ENCODE measurements at places on chromosomes 16 and 17.

GRCh38 chr16:4517812-4518680, 20.5 kb downstream of the CDIP1 start:
- DNase-seq: no peak

GRCh38 chr17:45700171-45701090, 83.7 kb upstream of the CRHR1 start:
- DNase-seq: no peak

GRCh38 chr17:8047769-8048110, 8.9 kb downstream of the ALOX15B start:
- DNase-seq: no peak

DNA sequence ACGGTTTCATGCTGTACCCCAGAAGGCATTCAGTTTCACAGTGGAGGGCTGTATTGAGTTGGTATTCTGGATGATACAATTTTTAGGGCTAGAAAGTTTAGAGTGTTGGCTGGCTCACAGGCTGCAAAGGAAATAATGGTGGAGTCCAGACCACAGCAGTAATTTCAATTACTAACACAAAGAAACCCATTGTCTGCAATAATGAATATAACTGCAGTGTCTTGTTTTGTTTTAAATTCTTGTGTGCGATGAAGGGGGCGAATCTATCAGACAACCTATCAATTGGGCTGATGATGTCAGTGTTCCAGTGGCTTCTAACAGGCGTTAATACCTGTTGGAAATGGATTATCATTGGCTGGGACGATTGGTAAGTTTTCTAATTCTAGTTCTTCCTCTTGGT, 1.5 kb downstream of the SP2 start:
- no peak for DNase-seq

- DNase-seq: no peak
These were observed 1.2 kb downstream of the RTN4RL1 start for GRCh38 chr17:2023692-2024571.

DNA sequence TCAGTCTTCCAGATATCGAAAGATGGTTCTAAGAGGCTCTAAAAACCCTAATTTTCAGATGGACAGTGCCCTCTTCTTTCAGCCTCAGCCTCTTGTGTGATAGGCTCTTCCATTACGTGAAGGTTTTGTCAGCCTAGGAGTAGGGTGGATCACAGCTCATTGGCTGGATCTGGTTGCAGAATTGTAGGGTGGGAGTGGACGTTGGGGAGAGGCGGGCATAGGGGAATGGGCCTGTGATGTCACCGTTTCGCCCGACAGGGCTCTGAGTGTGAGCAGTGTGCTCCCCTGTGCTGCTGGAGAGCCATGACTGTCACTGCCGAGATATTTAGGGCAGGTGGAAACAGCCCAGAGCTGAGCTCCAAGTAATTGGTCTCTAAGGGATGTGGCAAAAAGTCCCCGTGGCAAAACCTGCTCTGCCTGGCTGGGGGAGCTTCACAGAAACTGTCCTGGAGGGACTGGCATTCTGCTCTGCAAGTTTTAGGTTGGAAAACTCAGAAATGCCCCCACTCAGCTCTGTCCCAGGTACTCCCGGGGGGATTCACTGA, 6.2 kb upstream of the WFIKKN1 start:
- no peak for DNase-seq

DNA sequence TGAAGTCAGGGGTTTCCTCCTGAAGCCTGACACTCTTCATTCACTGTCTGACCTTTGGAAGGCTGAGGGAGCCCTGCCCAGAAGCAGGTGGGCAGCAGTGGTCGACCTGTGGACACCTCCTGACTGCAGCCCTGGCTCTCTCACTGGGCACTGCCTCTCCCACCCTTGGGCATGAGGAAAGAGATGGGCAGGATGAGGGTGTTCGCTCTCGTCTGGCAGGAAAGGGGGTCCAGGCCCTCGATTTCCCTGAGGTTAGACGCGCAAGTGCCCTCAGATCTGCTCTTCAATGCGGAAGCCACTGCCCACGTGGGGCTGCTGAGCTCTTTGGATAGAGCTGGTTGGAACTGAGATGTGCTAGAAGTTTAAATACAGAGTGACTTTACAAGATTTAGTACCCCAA, 171.9 kb downstream of the AHSP start:
- no peak for DNase-seq

- peak; percentile 86 for DNase-seq
These were observed 10.9 kb downstream of the COPZ2 start for GRCh38 chr17:48026502-48027321.

GRCh38 chr16:81798311-81799137, 19.4 kb downstream of the PLCG2 start:
- peak; percentile 61 for DNase-seq

DNA sequence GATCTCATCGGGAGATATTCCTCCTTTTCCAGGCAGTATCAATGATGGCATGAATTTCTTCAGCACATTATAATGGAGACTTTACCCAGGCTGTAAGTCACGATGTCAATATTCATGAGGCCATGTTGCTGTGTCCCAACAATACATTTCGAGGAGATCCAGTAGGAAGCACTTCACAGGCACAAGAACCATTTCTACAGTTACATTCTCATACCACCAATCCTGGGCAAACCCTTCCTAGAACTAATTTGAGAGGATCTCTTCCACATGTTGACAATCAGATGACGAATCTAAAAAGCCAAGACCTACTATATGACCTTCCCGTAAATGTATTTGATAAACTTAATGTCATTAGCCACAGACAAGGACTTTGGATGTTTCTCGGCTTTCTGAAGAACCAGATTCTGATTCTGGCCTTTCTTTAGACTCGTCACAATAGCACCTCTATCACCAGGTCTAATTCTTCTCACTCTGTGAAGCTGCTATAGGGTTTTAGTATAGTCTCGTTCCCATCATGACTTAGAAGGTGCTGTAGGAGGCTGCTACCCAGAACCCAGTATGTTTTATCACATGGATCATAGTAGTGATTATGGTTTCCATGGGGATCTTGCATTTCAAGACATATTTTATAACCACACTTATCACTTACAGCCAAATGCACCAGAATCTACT, 40.2 kb downstream of the C16orf87 start:
- no peak for DNase-seq

DNA sequence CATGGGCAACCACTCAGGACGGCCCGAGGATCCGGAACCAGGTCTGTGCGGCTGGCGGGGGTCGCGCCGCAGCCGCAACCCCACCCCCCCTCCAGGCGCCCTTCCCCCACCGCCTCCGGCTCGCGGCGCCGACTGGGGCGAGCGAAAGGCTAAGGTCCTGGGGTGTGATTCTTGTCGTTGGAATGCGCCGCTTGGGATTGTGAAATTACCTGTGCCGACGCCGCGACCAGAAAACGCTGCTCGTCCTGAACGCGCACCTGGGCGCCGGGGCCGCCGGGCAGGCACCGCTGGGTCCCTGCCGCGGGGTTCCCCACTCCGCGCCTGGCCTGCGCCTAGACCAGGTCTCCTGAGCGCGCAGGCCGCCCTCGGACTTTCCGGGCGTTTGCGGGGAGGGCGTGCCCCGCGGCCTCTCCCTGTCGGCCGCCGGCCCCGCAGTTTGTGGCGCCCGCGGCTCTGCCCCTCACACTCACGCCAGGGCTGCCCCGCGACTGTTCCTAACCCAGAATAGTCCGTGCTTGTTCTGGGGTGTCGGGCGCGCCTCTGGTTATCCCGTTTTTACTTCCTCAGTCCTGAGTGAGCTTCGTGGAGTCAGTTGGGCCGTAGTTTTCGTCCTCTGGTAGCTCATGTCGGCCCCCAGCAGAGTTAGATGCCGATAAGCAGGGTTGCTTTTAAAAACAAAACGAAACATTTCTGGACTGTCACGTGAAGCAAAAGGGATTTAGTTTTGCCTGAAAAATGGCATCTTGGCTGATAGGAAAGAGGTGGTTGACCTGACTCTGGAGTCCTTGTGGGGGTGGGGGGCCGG, 147.2 kb downstream of the SPECC1 start:
- DNase-seq: peak; percentile 66

- DNase-seq: peak; percentile 93
These were observed 647 bp downstream of the UNK start for GRCh38 chr17:75785016-75785890.

DNA sequence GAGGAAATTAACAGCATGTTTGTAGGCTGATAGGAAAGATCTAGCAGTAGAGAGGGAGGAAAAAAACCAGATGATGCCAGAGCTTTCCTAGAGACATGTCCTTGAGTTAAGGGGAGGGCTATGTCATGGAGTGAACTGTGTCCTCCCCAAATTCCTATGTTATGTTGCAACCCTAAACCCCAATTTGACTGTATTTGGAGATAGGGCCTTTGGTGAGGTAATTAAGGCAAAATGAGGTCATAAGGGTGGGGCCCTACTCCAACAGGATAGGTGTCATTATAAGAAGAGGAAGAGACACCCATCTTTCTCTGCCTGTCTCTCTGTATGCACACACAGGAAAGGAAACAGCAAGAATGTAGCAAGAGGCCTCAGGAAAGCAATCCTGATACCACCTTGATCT, 195.3 kb upstream of the AXIN2 start:
- no peak for DNase-seq

- DNase-seq: no peak
These were observed 1.4 kb upstream of the PIK3R5 start for GRCh38 chr17:8966926-8967325.

DNA sequence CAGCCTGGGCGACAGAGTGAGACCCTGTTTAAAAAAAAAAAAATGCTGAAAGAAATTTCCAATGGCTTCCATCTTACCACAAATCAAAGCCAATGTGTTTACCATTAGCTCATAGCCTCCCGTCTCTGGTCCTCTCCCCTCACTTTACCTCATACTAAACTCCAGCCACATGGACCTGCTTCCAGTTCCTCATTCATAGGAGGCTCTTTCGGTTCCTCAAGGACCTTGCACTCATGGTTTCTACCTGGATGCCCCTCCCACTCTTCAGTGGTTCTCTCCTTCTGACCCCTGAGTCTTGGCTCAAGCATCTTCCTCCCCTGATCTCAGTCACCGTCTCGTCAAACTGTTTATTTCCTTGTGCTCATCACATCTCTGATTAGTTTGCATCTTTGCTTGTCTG, 3.8 kb upstream of the DEF8 start:
- DNase-seq: no peak

- DNase-seq: no peak
These were observed 114.5 kb upstream of the GSE1 start for GRCh38 chr16:85498607-85499006.

DNA sequence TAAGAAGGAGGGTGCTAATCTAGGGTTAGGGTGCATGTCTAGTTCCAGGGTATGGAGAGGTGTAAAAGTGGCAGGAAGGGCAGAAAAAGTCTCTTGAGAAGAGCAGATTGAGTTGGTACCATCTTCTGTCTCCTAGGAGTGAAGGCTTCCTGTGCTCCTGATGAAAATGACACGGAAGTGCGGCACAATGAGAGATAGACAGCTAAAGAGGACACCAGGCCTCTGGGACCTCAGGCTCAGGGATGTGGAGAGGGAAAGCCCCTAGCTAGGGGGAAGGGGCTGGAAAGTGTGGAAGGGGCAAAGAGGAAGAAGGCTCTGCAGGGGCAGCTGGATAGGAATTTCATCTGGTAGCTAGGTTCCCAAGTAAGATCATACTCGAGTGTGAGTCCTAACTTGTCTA, 498.3 kb upstream of the EEF2KMT start:
- no peak for DNase-seq

GRCh38 chr17:76543482-76543825, 3.6 kb downstream of the PRCD start:
- DNase-seq: no peak

DNA sequence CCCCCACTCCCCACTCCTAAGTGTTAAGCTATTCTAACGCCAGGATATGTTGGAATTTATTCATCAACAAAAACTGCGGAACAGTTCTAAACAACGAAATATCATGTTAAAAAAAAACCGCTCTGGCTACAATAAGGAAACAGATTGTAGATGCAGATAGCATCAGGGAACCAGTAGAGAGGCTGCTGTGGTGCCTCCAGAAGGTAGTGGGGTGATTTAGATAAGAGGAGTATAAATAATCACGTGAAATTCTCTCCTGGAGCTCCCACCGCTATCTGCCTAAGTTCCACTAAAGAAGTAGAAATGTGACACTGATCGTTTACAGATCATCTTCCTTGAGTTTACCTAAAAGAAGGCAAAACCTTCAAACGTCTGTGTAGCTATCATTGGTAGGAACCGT, 8.0 kb downstream of the AHSP start:
- DNase-seq: no peak

- DNase-seq: no peak
These were observed 50.3 kb downstream of the ZFPM1 start for GRCh38 chr16:88503374-88503770.

DNA sequence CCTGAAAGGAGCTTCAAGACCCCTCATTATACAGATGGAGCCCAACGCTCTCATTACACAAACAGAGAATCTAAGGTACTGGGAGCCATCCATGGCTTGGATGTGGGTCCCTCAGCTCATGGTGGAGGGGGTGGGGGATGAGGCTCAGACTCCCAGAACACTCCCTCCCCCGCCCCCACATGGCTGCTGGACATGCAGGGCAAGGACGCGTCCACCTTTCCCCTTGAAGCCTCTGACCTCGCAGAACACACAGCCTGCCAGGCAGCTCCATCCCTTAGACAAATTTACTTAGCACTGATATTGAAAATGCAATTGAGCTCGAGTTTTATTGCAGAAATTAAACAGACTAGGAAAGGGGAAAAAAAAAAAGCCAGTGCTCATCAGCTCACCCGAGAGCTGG, 203.9 kb downstream of the ZNF423 start:
- DNase-seq: no peak

- DNase-seq: no peak
These were observed 129.7 kb downstream of the LAT start for GRCh38 chr16:29114574-29114973.

DNA sequence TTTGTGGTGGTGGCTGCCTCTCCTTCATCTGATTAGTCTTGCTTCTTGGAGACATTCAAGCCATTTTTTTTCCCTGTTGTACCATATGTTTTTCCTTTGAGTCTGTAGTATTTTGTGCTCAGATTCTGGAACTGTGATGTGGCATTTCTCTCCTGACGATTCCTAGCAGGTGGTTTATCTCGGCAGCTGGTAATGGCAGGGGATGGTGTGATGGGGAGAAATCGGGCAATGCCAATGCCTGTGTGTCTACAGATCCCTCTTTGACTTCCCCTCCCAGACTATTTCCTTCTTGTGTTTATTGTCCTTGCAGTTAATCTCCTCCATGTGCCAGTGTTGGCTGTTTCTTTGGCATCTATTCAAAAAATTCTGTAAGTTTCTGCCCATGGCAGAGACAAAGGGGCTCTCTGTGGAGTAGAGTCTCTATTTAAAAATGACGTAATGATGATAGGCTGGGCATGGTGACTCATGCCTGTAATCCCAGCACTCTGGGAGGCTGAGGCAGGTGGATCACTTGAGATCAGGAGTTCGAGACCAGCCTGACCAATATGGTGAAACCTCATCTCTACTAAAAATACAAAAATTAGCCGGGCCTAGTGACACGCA, 90.2 kb upstream of the ERCC4 start:
- no peak for DNase-seq

DNA sequence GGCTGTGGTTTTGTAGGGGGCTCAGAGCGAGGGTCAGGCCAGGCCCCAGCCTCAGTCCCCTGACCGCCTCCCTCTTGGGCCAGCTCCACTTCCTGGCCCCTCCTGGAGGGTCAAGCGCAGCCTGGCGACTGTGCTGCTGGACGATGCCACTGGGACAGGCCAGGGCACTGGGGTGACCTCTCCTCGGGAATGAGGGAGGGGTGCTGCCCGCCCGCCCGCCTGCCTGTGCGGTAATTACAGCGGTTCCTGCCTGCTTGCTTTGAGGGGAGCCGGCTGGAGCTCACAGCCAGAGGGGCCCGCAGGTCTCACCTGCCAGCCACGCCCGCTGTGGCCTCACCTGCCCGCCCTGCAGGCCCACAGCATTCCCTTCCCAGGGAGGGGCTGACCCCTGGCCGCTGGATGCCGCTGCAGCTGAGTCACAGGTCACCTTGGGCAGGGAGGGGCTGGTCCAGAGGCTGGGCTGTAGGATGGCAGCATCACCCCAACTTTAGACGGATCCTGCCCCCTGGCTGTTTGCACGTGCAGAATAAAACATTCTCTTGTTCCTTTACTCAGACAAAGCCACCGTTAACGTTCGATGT, 76.7 kb upstream of the CBX4 start:
- no peak for DNase-seq

Data from activated CD8-positive, alpha-beta memory T cell treated with anti-CD3 and anti-CD28 coated beads, Interleukin-2, amount 50 U/mL, for 48 hours (primary cell).